ENCODE measurements at places on chromosomes 1 and 21.

DNA sequence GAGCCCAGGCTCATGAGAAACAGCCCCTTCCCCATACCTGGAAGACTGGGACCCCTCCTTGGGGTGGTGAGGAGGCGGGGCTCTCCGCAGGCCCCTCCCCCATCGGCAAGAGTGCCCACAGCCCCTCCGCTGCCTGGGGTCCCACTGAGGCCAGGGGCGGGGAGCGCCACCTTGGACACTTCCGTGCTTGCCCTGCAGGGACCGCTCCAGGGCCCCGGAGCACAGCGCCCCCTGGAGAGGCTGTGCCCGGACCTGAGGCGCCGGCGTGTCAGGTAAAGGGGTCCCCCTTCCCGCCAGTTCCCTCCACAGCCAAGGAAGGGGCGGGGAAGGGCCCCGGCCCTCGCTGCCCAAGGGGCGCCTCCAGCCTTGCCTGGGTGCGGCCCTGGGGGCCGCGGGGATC is 21.5 kb downstream of the INAVA start:
- peak; percentile 54 for DNase-seq

GRCh38 chr1:165161130-165161529 is 195.4 kb downstream of the LMX1A start:
- no peak for DNase-seq

- DNase-seq, result no peak
These were observed 55.0 kb downstream of the PLPPR5 start for GRCh38 chr1:98949621-98950020.

- peak; percentile 20 for DNase-seq
These were observed 30.6 kb downstream of the RGS2 start for GRCh38 chr1:192839162-192840066.
